ENCODE measurements at places on chromosomes 3 and 15.

- no peak overlapping the region for H3K27ac ChIP-seq
- peaks cover 40% of the 10 kb centered on the region for H3K27me3 ChIP-seq
- H3K4me1 ChIP-seq: peaks cover 9% of the 10 kb centered on the region
- no peaks in the 10 kb centered on the region for H3K36me3 ChIP-seq
Measured at GRCh38 chr15:91099616-91099994, 452 bp upstream of the SV2B start.

- DNase-seq: no peak
- H3K4me1 ChIP-seq: no peaks in the 10 kb centered on the region
- no peak overlapping the region for H3K4me3 ChIP-seq
- H3K27ac ChIP-seq: no peak overlapping the region
- no peaks in the 10 kb centered on the region for H3K27me3 ChIP-seq
Measured at GRCh38 chr3:123163141-123163540, 38.6 kb upstream of the SEC22A start.

- no peaks in the 10 kb centered on the region for H3K27me3 ChIP-seq
- H3K4me3 ChIP-seq: no peak overlapping the region
Measured at GRCh38 chr3:172110127-172110779, 70.9 kb downstream of the FNDC3B start.

GRCh38 chr15:95471690-95472086 lies 858.8 kb upstream of the NR2F2 start:
- no peaks in the 10 kb centered on the region for H3K4me1 ChIP-seq
- no peak for DNase-seq
- no peak overlapping the region for H3K27ac ChIP-seq
- H3K36me3 ChIP-seq: no peaks in the 10 kb centered on the region

DNA sequence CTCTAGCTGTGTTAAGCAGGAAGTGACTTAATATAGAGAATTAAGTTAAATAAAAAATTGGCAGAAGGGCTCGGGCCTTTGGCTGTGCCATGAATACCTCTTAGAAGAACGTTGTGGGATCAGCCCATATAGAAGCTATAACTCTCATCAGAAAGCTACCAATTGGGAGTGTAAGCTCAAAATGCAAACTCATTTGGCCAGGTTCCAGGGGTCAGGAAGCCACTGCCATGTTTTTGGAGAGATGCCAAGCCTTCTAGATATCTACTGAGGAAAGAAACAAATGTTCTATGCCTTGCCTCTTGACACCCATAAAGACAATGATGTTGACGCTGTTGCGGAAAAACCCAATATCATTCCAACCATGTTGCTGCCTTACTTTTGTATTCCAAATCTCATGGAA lies 475.2 kb upstream of the TGFBR2 start:
- DNase-seq: no peak
- H3K27ac ChIP-seq: no peak overlapping the region
- no peaks in the 10 kb centered on the region for H3K27me3 ChIP-seq
- H3K36me3 ChIP-seq: no peaks in the 10 kb centered on the region
- no peaks in the 10 kb centered on the region for H3K4me1 ChIP-seq
- H3K4me3 ChIP-seq: no peak overlapping the region

- peak overlapping the region; percentile 58 for H3K27ac ChIP-seq
- no peak for DNase-seq
- H3K36me3 ChIP-seq: no peaks in the 10 kb centered on the region
- H3K4me1 ChIP-seq: no peaks in the 10 kb centered on the region
- no peaks in the 10 kb centered on the region for H3K27me3 ChIP-seq
Measured at GRCh38 chr3:193873426-193874201, 262.3 kb upstream of the HES1 start.

DNA sequence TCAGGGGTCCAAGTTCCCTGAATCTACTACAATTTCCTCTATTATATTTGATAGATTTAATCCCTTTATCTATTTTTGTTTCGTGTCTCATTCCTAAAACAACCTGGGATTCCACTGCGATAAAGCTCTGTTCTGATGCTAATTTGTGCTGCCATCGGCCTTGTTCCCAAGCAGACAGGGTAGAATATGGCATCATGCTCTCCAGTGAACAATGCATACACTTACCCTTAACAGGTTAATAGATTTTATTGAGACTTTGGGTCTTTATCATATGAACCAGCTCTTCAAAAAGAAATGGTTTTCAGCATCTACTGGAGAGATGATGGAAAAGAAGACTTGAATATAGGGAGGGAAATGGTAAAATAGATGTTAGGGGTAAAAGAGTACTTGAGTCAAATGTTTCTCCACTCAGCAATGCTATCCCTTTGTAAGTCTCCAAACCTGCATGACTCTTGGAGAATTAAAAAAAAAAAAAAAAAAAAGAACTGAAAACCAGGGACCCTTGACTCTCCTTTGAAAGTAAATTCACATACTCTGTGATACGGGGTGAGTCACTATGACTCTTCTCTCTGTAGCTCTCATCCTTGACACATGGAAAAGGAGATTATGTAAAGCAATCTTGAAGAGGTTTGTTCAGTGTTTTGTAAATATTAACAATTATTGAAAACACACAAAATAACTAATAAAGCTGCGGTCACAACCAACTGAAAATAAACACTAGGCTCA lies 268.8 kb downstream of the ZBTB20 start:
- no peak overlapping the region for H3K4me3 ChIP-seq
- no peaks in the 10 kb centered on the region for H3K36me3 ChIP-seq
- H3K27ac ChIP-seq: no peak overlapping the region

DNA sequence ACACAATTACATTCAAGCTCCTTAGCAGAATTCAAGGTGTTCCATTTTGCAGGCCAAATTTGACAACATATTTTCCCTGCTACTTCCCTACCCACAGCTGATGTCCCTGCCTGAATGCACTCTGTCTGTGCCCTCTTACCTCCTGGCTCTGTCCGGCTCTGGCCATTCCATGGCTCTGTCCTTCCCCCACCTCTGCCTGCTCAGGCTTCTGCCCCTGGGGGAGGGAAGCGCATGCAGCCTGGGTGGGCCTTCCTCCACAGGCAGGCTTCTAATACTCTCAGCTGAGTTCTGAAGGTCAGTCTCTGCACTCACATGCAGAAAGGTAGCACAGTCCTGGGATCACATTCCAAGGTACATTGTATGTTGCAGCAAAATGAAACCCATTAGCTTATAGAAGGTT lies 113.6 kb upstream of the CACNA2D3 start:
- no peak overlapping the region for H3K4me3 ChIP-seq
- no peaks in the 10 kb centered on the region for H3K27me3 ChIP-seq
- no peaks in the 10 kb centered on the region for H3K4me1 ChIP-seq
- H3K27ac ChIP-seq: no peak overlapping the region
- H3K36me3 ChIP-seq: no peaks in the 10 kb centered on the region
- DNase-seq: no peak

GRCh38 chr3:83457551-83457950 lies 1501.2 kb upstream of the CADM2 start:
- H3K36me3 ChIP-seq: no peaks in the 10 kb centered on the region
- H3K4me3 ChIP-seq: no peak overlapping the region
- H3K27me3 ChIP-seq: no peaks in the 10 kb centered on the region
- H3K27ac ChIP-seq: no peak overlapping the region

- DNase-seq: no peak
- no peak overlapping the region for H3K27ac ChIP-seq
- no peaks in the 10 kb centered on the region for H3K4me1 ChIP-seq
- H3K27me3 ChIP-seq: no peaks in the 10 kb centered on the region
Measured at GRCh38 chr15:57696146-57696545, 10.4 kb upstream of the POLR2M start.

DNA sequence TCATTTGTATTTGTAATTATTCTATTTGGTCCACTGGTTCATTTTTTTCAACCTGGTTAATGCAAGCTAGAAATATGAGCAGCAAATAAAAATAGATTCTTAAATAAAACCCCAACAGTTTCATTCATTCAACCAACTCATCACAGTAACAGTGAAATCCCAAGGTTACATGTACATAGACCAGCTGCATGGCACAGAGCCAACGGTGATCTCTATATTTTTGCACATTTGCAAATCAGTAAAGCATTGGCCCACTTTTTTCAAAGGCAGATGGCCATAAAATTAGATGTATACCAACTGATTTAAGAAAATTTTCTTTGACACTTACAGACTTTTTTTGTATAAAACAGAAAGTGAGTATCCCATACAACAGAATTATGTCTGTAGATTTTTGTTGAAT lies 49.3 kb downstream of the STRIT1 start:
- H3K36me3 ChIP-seq: no peaks in the 10 kb centered on the region
- no peaks in the 10 kb centered on the region for H3K4me1 ChIP-seq
- H3K27ac ChIP-seq: no peak overlapping the region
- H3K4me3 ChIP-seq: no peak overlapping the region
- H3K27me3 ChIP-seq: no peaks in the 10 kb centered on the region
- no peak for DNase-seq

DNA sequence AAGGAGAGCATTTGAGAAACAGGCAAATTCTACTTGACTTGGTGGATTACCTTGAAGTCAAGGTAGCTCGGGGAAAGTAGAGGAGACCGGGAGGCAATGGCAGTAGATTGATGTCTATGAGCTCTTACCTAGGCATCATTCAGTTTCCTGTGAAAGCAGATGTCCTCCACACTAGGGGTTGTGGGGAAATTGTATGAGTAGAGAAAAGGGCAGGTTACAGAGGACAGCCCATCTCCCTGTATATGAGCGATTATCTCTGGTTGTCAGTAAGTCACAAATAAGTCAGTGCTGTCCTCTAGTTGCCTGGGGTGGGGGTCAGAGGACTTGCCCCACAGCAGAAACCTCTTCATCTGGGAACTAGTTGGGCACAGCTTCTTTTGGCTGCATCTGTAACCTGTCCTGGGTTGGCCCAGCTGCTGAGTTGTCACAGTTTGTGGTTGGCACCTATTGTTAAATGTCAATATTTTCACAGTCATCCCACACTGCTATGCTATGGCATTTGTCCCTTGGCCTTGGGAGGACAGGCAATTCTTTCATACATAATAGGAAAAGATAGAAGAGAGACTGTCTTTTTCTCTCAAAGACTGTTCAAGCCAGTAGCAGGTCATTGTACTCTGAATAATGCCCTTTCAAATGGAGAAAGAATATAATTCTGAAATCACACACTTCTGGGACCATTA lies 53.6 kb upstream of the LRRFIP2 start:
- peaks cover 6% of the 10 kb centered on the region for H3K4me1 ChIP-seq
- DNase-seq: no peak
- H3K4me3 ChIP-seq: no peak overlapping the region
- no peaks in the 10 kb centered on the region for H3K36me3 ChIP-seq
- no peak overlapping the region for H3K27ac ChIP-seq

- DNase-seq: no peak
- H3K4me1 ChIP-seq: peaks cover 31% of the 10 kb centered on the region
- H3K4me3 ChIP-seq: no peak overlapping the region
- H3K36me3 ChIP-seq: no peaks in the 10 kb centered on the region
- peaks cover 32% of the 10 kb centered on the region for H3K27me3 ChIP-seq
- no peak overlapping the region for H3K27ac ChIP-seq
Measured at GRCh38 chr15:40923551-40923950, 5.6 kb upstream of the DLL4 start.

- no peak for DNase-seq
- H3K27me3 ChIP-seq: no peaks in the 10 kb centered on the region
- H3K4me1 ChIP-seq: no peaks in the 10 kb centered on the region
Measured at GRCh38 chr3:155088706-155089345, 8.7 kb downstream of the MME start.

GRCh38 chr15:41996921-41997592 lies 23.8 kb downstream of the PLA2G4E start:
- no peak overlapping the region for H3K4me3 ChIP-seq
- no peak overlapping the region for H3K27ac ChIP-seq
- no peaks in the 10 kb centered on the region for H3K36me3 ChIP-seq
- no peaks in the 10 kb centered on the region for H3K27me3 ChIP-seq
- DNase-seq: no peak

GRCh38 chr3:4531478-4532025 lies 38.4 kb downstream of the ITPR1 start:
- no peak for DNase-seq
- no peak overlapping the region for H3K27ac ChIP-seq
- no peak overlapping the region for H3K4me3 ChIP-seq
- H3K36me3 ChIP-seq: no peaks in the 10 kb centered on the region

- no peaks in the 10 kb centered on the region for H3K36me3 ChIP-seq
- H3K27me3 ChIP-seq: no peaks in the 10 kb centered on the region
- no peak overlapping the region for H3K4me3 ChIP-seq
- no peaks in the 10 kb centered on the region for H3K4me1 ChIP-seq
- DNase-seq: no peak
- no peak overlapping the region for H3K27ac ChIP-seq
Measured at GRCh38 chr3:248864-249520, 52.4 kb downstream of the CHL1 start.

- no peaks in the 10 kb centered on the region for H3K4me1 ChIP-seq
- H3K27ac ChIP-seq: no peak overlapping the region
- no peak for DNase-seq
- H3K27me3 ChIP-seq: no peaks in the 10 kb centered on the region
Measured at GRCh38 chr3:121896823-121897222, 2.6 kb downstream of the SLC15A2 start.

DNA sequence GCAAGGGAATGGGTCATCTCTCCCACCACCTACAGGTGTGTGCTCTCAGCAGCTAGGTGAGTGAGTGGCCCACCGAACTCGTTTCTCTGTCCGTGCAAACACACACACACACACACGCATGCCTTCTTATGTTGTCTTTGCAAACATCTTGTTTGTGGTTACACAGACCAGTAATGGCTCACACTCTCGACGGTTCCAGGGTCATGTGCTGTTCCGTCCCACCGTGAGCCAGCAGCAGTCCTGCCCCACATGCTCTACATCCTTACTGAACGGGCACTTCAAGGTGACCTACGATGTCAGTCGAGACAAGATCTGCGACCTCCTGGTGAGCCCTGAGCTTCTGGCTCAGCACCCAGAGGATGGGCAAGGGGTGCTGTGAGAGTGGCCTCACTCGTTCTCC lies 4.3 kb downstream of the ITIH1 start:
- no peak overlapping the region for H3K4me3 ChIP-seq
- no peaks in the 10 kb centered on the region for H3K4me1 ChIP-seq
- no peak for DNase-seq
- H3K27ac ChIP-seq: no peak overlapping the region
- no peaks in the 10 kb centered on the region for H3K27me3 ChIP-seq
- no peaks in the 10 kb centered on the region for H3K36me3 ChIP-seq

- H3K27me3 ChIP-seq: no peaks in the 10 kb centered on the region
- H3K4me3 ChIP-seq: no peak overlapping the region
- peaks cover 22% of the 10 kb centered on the region for H3K36me3 ChIP-seq
- DNase-seq: no peak
- H3K27ac ChIP-seq: no peak overlapping the region
- H3K4me1 ChIP-seq: no peaks in the 10 kb centered on the region
Measured at GRCh38 chr15:22863356-22863755, 24.9 kb downstream of the NIPA2 start.

DNA sequence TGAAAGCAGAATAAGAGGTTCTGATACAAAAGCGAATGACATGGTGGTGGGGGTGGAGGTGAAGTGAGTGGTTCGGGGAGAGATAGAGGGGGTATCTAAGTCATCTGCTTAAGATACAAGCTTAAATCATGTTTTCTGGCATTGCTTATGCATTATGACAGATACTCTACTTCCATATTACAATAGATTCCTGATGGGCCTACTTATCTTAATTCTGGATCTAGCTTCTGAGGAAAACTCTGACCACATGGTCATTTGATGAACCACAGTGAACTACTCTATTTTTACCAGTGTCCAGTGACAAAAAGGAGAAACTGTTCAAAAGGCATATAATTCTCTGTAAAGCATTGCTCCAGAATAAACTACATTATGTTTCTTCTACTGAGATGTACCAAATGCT lies 673.7 kb upstream of the CCDC54 start:
- DNase-seq: no peak
- H3K36me3 ChIP-seq: no peaks in the 10 kb centered on the region
- no peaks in the 10 kb centered on the region for H3K4me1 ChIP-seq
- H3K27ac ChIP-seq: no peak overlapping the region
- H3K27me3 ChIP-seq: no peaks in the 10 kb centered on the region

Measured in colonic mucosa (tissue), 4 donors.